GM12878 (cell line): ENCODE measurements at places on chromosomes 7 and 10.

DNA sequence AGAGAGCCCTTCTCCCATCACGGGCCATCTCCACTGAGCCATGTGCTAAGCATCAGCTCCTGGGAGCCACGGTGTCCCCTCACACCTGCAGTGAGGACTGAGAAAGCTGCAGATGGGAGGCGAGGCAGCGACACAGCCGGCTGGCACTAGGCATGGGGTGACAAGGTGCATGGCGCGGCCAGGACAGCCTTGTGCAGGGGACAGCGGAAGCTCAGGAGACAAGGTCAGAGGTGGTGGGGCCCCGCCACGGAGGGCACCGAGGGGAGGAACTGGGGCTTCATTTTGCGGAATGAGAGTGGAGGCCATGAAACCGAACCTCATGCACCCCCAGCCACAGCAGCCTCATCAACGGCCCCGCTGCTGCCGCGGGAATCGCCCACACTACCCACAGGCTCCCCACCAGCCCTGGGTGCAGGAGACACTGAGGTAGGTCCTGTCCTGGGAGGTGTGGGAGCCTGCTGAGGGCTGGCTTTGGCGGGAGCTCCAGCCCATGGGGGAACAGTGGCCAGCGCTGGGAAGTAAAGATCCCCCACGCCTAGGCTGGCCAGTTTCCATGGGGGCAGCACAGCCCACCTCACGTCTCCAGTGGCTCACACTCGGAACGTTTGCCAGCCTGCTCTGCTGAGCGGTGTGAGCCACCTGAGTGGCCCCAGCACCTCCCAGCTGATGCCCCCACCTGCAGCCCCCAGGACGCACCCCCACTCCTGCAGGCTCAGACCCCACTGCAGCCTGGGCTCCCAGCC, 71.2 kb upstream of the INSIG1 start:
- DNase-seq, result no peak

DNA sequence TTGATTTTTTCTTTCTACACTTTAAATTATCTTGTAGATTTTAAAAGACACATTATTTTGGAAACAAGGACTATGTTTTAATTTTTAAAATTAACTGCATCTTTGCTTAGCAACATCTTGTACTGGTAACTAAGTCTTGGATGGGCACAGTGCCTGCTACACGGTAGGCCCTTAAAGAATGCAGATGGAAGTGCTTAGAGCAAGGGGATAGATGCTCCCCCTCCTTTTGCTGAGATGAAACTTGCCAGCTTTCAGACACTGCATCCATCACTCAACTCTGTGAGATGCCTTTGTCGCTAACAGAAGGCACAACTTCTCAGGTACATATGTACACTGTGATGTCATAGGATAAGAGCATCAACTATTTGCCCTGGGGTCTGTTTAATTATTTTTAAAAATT, 103.9 kb downstream of the LRRC18 start:
- no peak for DNase-seq

DNA sequence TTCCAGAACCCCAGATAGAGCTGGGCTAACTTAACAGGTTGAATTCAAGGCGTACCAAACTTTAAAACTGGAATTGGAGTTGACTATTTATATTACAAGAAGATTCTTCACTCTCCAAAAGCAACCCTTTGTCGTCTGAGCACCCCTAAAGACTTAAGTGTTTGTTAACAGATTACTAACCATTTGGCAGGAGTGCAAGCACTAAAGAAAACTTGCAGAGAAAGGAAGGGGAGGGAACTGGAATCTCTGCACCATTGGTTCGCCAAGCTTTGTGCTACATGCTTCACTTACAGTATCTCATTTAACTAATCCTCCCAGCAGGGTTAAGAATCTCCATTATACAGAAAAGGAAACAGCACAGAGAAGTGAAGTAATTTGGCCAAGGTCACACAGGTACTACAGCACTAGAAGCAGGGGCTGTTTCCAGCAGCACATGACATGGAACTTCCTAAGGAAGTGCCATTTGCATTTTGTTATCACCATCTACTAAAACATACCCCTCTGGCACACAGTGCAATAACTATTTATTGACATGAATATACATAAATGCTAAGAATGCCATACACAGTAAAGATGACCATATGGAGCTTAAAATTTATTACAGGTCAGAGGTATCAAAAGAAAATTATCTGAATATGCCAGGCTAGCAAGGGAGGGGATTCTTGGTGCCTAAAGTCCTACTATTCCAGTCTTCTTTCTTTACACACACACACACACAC, 201.2 kb downstream of the KCNMA1 start:
- DNase-seq, result no peak

- no peak for DNase-seq
Observed at GRCh38 chr7:5549096-5549763, 125.6 kb upstream of the TNRC18 start.

DNA sequence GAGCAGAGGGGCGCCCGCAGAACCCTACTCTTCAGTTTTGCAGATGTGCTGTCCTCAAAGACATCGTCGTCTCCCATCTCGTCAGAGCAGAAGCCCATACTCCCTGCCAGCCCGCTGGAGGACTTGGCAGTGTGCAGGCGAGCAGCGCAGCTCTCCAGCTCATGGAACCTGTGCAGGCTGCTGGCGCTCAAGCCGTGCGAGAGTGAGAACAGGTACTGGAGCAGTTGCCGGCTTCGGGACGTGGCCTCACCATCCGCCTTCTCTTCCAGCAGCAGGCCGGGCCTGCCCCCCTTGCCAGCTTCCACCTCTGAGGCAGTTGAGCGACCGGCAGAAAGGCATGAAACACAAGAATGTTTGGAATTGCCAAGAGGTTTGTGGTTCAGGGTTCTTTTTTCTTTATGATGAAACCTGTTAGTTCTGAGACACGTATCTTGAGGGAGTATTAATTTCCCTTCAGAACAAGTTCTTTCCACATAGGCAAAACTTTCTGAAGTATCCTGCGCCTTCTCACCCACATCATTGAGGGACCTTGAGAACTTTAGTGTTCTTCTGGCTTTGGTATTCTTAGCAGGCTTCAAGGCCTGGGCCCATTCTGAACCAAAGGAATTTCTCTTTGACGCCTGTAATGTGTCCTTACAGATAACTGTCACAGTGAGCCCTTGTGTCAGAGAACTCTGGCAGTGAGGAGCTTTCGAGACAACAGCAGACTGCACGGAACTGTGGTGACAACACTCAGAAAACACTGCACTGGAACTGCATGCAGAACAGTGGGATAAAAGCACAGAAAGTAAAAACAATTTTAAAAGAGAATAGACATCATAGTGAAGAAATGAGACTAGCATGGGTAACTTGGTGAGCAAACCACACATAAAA, 89.5 kb downstream of the ALOX5 start:
- no peak for DNase-seq

- DNase-seq, result peak; percentile 25
Observed at GRCh38 chr7:26011039-26011696, 140.8 kb upstream of the NFE2L3 start.

DNA sequence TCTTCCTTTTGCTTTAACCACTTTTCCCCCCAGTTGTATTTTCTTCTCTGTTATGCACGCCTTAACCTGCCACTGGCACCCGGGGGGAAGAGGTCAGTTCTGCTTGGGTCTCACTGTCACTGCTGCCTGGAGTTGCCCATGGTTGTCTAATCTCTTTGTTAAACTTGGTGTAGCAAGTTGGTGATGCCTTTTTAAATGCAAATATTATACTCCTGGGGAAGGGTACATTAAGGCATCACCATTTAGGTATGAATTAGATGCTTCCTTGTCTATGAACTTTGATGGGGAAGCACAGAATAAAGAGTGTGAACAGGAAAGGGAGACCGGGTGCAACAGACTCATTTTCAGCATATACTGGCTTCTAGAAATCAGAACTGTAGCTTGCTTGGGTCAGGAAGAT, 9.1 kb upstream of the SORCS3 start:
- no peak for DNase-seq

DNA sequence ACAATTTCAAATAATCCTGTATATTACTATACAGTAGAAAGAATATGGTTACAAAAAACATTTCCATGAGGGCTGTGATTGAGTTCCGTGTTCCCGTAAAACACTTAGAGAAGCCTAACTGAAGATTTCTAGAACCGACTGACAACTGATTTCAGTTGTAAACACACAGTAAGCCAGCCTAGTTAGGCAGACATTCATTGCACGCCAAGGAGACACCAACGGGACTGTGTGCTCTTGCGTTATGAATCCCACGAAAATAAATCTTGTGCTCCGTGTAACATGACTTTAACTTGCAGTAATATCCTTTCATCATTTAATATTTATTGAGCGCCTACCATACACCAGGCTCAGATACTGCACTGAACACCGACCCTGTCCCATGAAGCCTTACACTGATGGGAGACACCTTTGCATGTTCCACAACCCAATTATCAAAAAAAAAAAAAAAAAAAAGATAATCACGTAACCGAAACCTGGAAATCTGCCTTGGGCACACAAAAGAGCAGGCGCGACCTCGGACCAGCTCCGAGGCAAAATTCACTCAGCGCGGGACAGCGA, 420 bp upstream of the KLHL7 start:
- DNase-seq, result no peak

DNA sequence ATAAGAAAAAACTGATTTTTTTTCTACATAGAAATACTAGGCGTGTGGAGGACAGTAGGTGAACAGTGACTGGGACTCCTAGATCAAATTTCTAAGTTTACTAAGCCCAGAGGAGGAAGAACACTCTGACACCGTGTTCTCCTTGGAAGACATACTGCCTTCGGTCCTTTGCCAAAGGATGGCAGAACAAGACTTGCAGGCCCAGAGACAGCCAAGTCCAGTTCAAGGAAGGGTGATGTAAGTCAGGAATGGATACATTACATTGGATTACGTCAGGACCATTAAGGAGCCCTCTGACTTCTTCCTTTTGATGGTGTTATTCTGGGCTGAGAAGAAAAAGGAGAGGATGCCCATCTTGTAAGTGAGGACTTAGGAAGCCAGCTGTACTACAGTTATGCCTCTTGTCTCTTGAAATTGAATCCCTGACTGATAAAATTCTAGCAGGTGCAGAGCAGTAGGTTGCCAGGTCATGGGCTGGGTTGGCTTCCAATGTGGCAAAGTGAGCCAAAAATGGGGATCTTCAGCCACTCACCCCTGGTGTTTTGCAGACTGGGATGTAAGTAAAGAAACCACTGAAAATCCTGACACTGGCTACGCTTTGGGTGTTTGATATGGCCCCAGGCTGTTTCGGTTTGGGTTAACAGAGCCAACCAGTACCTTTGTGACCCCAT, 45.1 kb downstream of the RELN start:
- DNase-seq, result no peak

DNA sequence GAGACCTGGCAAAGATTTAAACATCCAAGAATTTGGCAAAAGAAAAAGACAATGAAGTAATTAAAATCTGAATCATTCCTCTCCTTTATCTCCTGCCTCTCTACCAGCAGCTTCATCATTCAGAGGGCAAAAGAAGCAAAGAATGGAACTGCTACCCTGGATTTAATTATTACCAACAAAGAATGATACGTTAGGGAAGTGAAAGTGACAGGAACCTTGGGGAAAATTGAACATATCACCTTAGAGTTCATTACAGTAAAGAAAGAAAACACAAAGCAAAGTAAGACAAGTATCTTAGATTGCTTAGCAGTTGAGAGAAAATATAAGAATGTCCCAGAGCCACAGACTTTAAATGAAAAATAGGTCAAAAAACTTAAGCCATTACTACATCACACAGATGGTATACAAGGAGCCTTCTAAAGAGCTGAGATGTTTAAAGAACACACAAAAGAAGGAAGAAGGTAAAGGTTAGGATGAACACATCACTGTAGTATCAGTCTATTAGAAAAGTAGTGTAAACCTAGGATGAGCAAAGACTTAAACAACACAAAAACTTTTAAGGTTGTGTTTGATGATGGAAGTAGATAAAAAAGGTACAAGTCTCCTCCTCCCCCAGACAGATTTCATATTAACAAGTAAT, 17.5 kb downstream of the CTNNA3 start:
- DNase-seq, result no peak

GRCh38 chr10:17479015-17479615, 24.7 kb upstream of the ST8SIA6 start:
- no peak for DNase-seq

- DNase-seq, result no peak
Observed at GRCh38 chr10:132306864-132307751, 642 bp downstream of the STK32C start.

DNA sequence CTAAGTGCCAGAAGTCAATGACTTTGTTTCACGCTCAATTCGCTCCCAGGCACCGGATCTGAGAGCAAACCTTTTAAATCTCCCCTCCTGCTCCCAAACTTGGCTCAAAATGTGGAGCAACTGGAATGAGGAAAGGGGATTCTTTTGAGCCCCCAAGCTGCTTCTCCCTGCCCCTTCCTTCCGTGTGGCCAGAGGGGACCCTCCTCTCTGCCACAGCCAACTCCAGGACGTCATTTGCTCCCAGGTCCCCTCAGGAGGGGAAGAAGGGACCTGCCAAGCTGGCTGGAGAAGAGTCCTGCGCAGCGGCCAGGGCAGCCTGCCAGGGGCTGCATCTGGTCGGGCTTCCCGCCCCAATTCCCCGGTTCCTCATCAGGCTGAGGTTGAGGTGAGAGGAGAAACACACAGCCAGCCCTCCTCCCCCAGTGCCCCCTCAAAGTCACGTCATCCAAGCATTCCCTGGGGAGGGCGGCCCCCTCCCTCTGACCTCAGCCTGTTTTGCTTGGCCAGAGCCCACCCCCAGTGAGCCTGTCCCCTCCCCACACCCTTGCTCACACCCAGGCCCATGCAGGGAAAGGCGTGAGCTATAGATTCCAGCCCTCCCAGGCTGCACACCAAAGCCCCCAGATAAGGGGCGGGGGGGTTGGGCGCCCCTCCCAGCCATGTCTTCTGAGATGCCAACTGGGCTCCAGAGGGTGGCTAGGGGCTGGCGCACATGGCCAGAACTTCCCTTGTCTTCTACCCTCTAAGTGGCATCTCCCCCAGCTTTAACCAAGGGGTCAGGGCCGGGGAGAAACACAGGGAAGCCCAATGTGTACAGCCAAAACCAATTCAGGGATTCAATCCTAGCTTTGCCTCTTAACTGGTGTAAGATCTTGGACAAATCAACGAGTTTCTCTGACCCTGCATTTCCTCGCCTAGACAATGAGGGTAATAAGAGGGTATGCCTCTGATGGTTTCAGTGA, 35.0 kb downstream of the SH3PXD2A start:
- no peak for DNase-seq

DNA sequence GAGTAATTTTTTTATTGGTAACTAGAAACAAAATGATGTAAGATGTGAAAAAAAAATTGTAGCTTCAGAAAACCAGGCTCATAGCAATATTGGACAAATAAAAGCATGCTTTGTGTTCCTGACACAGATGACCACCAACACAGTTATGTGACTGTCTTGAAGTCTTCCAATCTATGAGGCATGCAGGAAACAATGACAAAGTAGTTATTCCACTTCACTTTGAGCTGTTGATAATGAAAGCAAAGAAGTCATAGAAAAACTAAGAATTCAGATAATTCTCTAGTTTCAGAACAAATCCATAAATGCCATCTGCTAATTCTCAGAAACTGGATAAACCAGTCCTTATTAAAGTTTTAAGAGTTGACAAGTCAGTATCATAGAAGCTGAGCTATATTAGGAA, 378.4 kb upstream of the SEMA3D start:
- no peak for DNase-seq

GRCh38 chr10:74586088-74586585, 240.3 kb upstream of the KAT6B start:
- DNase-seq, result peak; percentile 73
